Activated CD8-positive, alpha-beta memory T cell treated with anti-CD3 and anti-CD28 coated beads for 48 hours (primary cell): ENCODE measurements at places on chromosomes 13 and 19.
A peak's percentile ranks its signal among the peaks of the same experiment; 100 is the strongest.

DNA sequence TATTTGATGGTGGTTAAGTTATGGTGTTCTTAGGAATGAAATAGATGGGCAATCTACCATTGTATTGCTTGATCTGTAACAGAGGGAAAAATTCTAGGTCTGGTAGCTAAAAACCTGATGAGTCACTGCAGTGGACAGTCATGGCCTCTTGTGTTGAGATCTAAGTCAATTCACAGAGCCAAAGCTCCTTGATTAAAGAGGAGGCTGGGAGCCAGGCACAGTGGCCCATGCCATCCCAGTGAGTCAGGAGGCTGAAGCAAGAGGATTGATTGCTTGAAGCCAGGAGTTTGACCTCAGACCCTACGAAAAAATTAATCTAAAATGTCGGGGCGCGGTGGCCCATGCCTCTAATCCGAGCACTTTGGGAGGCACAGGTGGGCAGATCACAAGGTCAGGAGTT lies 67.1 kb upstream of the KPNA3 start:
- DNase-seq: no peak

- peak; percentile 99 for DNase-seq
Measured at GRCh38 chr19:38849147-38849859, 483 bp downstream of the HNRNPL start.

- no peak for DNase-seq
Measured at GRCh38 chr13:109131698-109132257, 502.4 kb downstream of the MYO16 start.

DNA sequence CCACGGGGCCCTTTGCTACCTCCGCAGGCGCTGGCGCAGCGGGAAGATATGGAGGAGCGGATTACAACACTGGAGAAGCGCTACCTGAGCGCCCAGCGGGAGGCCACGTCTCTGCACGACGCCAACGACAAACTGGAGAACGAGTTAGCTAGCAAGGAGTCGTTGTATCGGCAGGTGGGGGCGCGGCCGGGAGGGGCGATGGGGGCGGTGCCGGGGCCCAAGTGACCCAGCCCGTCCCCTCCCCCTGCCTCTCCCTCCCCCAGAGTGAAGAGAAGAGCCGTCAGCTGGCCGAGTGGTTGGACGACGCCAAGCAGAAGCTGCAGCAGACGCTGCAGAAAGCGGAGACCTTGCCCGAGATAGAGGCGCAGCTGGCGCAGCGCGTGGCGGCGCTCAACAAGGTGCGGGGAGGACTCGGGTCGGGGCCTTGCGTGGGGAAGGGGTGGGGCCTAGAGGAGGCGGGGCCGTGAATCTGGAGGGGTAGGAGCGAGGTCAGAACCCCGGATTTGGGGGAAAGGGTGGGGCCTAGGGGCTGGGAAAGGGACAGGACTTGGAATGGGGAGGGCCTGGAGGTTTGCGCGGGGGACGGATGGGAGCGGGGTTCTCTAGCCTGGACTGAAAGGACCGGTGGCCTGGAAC lies 13.7 kb downstream of the PPFIA3 start:
- no peak for DNase-seq

GRCh38 chr13:59374691-59375090 lies 789.0 kb downstream of the DIAPH3 start:
- DNase-seq: no peak

- DNase-seq: no peak
Measured at GRCh38 chr19:459724-460511, 915 bp downstream of the SHC2 start.

DNA sequence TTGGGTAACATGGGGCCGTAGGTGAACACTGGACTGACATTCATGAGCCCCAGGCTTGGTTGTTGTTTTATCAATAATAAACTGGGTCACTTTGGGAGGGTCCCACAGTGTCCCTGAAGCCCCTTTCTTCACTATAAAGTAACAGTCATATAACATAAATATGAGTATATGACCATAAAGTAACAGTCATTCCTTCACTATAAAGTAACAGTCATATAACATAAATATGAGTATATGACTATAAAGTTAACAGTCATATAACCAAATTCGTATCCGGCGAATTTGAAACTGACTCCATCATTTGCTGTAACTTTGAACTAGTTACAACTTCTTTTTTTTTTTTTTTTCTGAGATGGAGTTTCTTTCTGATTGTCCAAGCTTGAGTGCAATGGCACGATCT lies 210.3 kb downstream of the KATNAL1 start:
- DNase-seq: no peak

DNA sequence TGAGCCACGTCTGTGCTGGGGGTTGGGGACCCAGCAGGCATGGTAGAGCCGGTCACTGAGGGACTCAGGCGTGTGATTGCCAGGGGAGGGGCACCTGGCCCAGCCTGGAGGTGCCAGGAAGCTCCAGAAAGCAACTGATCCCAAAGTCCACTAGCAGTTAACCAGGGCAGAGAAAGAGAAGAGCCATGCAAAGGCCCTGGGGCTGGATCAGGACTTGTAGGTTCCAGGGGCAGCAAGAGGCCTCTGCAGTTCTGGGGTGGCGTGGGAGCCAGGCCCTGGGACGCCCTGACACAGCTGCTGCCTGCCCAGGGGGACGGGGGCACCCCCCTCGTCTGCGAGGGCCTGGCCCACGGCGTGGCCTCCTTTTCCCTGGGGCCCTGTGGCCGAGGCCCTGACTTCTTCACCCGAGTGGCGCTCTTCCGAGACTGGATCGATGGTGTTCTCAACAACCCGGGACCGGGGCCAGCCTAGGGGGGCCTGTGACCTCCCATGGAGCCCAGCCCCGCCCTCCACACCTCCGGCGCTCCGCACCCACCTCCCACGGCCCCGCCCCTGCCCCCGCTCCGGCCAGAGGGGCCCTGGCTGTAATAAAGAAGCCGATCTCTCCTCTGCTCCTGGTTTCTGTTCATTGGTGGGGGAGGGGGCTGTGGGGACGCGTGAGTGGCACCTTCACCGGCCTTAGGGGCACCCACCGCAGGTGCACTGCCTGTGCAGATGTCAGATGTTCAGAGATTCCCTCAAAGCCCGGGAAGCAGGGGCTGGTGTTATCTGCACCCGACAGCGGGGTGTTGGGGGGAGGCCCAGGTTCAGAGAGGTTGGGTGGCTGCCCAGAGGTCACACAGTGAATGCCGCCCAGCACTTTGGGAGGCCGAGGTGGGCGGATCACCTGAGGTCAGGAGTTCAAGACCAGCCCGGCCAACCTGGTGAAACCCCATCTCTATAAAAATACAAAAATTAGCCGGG lies 4.1 kb downstream of the AZU1 start:
- DNase-seq: no peak

DNA sequence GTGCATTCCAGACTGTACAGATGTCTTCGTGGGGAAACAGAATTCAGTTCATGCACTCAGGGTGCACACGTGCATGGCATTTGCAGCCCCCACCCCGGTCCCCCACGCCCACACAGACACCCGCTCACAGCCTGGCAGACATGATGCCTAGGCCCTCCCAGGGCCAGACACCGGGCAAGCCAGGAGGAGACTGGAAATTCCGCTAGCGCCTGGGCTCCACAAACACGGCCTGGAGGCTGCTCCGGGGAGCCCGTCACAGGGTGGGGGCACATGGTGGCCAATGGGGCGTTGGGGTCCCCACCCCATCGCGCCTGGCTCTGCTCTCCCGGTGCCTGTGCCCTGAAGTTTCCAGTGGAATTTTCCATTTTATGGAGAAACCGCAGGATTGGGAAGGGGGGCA lies 3.6 kb downstream of the CILP2 start:
- DNase-seq: no peak

DNA sequence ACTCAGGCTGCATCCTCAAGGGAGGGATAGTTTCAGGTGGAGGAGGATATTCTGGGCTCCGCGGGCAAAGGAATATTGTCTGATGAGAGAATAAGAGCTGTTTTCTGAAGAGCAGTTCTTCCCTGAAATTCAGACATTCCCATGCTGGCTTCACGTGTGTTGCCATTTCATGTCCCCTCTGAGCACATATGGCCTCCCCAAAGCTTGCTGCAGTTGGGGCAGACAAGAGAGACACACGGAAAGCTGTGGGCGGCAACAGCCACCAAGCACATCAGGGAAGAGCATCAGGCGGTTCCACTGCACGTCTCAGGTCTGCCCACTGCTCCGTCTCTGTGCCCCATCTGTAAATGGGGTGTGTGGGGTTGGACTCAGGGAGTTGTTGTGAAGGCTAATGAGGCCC lies 247.5 kb upstream of the TSHZ3 start:
- no peak for DNase-seq

DNA sequence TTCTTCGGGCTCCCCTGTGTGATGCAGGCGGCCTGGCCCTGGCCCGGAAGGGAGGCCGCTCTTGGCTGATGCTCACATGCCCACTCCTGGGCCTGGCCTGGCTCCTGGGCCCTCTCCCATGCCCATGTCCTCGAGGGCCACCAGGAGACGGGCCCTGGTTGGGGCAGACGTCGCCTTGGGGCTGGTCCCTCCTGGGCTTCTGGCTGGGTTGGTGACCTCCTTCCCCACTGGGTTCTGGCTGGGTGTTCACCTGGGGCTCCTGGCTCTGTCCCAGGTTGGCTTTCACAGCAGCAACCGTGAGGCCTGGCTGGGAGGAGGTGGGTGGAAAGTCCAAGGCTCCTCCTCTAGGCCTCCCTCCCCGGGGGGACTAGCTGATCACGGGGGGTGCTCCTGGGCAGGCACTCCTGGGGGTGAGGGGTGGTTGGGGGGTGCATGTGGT lies 15.5 kb upstream of the SLC7A10 start:
- DNase-seq: no peak

- no peak for DNase-seq
Measured at GRCh38 chr19:13461536-13461935, 44.7 kb downstream of the CACNA1A start.
